ENCODE measurements at places on chromosomes 16 and 17.

GRCh38 chr17:62045109-62045508, 20.0 kb downstream of the MED13 start:
- no peak for DNase-seq

GRCh38 chr16:11501632-11502031, 85.1 kb downstream of the LITAF start:
- DNase-seq: no peak

DNA sequence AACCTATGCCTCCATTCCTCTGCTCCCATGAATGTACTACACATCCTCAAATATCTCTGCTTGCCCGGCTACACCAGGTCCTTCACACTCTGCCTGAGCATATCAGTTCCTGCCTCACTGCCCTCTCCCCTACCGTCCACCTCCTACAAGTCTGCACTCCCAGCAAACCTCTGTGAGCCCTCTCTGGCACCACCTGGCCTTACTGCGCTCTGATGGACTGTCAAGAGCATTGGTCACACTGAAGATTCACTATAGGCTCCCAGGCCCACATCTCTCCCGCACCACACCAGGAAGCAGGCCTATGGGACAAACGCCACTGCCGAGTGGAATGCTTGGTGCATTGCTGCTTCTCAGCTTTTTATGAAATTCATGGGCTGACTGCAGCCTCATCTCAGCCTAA, 8.9 kb downstream of the GINS2 start:
- DNase-seq: no peak

GRCh38 chr17:41199421-41200078, 9.9 kb downstream of the KRTAP9-1 start:
- DNase-seq: no peak

GRCh38 chr16:81973737-81974136, 37.5 kb downstream of the SDR42E1 start:
- no peak for DNase-seq

- DNase-seq: no peak
Measured at GRCh38 chr17:82217120-82217529, 4.5 kb upstream of the CCDC57 start.

Data from NCI-H1105 treated with DMSO at 0.1 percent for 48 hours (cell line).